AG04449 (cell line): ENCODE measurements at places on chromosomes 5 and 9.

DNA sequence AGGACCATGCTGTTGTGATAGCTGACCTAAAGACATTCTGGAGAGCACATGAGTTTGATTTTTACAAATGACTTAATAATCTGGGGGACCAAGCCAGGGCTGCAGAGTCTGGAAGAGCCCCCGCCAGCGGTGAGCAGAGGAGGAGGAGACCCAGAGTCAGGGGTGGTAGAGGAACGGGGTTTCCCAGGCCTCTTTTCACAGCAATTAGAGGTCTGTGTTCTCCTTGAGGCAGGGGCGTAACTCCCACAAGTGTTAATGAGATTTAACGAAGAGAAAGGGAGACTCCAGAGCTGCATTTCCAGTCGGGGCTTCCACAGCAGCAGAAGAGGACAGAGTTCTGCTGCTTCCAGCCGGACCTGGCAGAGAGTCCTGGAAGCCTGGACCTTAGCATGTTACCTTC, 137.9 kb upstream of the SLC24A2 start:
- no peak for DNase-seq

DNA sequence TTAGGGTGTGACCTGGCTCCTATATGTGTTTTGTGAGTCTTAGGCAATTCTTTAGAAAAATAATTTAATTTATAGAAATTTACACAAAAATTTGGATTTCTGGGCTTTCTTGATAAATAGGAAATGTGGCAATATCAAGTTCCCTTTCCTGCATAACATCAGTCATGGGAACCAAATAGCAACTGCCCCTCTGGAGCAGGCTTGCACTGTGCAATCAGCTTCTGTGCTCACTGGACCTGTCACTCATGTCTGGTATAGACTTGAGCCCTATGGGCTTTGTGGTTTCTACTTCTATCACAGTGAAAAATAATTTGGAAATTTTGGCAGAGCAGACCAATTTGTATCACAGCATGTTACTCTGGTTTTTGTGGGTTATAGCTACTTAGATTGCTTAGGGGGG, 131.7 kb downstream of the ADGRV1 start:
- DNase-seq = no peak

DNA sequence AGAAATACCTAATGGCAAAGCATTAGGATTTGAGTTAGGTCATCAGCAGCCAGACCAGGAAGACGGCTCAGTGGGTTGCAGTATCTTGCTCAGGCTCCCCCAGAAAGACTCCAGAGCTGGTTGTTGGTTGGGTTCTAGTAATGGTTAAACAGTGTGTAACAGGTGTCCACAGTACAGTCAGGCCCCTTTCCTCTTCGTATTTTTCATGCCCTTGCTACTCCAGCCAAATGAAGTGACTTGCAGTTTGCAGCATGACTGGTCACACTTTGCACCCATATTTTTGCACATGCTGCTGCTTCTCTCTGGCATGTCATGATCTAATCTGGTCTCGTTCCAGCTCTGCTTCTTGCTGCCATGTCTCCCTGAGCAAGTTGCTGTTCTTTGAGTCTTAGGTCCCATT, 60.6 kb upstream of the TRPC7 start:
- DNase-seq = no peak

- no peak for DNase-seq
These were observed 168.3 kb downstream of the PIK3R1 start for GRCh38 chr5:68383888-68384310.

GRCh38 chr9:87118594-87118993, 171.3 kb upstream of the GAS1 start:
- no peak for DNase-seq

DNA sequence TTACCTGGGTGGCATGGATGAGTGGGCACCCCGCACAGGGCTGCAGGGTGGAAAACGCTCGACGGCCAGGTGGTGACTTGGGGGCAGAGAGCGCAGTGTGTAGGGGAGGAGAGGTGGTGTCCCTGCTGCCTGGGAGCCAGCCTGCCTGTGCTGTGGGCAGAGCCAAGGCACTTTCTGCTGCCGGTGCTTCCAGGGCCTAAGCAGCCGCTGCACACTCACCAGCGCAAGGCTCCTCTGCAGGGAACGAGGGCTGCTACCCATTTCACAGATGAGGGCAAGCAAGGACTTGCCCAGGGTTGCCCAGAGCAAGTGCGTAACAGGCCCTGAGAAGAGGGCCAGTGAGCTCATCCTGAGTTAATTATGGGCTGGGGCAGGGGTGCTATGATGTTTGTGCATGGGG, 62.5 kb downstream of the CRB2 start:
- DNase-seq = no peak

DNA sequence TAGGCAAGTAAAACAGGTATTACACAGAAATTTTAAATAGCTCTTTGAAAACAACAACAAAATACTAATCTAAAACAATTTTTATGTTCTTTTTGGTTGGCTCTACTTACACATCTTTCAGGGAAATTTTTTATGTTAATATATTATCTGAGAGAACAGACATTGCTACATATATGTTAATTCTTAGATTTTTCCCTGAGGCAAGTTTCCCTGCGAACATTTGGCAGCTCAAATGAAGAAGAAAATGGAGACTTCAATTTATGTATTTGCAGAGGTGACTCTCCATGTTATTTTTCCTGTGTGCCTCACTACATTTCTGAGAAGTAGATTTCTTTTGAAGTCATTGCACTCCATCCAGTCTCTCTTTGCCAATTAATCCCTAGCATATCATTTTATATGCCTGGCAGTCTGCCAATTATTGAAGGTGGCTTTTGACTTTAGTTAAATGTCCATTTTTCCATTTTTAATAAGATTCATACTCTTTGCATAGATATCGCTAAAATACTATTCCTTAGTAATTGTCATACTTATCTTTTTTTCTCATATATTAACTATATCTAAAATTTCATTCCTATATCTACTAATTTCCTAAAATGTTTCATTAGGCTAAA, 908.2 kb upstream of the CDH10 start:
- DNase-seq = no peak

DNA sequence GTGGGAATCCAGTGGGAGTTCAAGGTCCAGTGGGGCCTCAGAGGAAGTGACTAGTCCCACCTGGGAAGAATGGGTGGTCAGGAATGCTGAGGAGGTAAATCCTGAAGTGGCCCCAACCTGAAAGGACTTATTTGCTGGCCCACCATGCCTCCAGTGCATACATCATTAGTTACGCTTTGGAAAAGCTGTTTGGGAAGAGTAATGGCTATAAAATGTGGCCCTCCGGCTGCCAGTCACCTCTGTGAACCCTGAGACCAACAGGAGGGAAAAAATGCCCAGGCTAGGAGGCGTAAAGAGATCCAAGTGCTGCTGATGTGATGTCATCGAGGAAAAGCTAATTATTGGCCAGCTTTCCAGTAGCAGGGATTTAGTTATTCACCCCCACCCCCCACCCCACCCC, 2.7 kb upstream of the SLC26A2 start:
- DNase-seq = no peak

DNA sequence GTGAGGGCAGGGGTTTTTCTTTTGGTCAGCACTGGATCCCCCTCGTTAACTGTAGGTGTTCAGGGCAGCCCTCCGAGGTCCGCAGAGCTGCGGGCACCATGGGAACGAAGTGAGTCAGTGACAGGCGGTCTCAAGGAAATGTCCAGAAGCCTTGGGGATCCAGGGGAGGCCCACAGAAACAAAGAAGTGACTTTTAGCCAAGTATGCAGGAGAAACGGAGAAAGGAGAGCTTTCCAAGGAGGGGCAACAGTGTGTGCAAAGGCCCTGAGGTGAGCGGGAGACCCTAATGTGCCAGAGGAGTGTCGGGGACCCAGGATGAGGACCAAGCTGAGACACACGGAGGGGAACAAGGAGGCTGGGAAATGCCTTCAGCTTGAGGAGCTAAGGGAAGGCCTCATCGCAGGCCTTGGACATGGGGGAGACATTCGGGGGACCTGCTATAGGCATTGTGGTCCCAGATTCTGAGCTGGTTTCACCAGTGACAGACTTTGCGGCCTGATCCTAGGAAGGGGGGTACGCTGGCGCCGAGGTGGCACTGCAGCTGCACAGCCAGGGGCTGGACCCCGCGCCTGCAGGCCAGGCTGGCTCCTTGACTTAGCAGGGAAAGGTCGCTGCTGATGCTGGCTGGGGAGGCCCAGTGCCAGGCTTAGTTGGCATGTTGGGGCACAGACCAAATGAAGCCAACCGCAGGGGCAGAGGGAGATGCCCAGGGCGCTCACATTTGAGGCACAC, 3.3 kb downstream of the LTC4S start:
- DNase-seq = no peak

DNA sequence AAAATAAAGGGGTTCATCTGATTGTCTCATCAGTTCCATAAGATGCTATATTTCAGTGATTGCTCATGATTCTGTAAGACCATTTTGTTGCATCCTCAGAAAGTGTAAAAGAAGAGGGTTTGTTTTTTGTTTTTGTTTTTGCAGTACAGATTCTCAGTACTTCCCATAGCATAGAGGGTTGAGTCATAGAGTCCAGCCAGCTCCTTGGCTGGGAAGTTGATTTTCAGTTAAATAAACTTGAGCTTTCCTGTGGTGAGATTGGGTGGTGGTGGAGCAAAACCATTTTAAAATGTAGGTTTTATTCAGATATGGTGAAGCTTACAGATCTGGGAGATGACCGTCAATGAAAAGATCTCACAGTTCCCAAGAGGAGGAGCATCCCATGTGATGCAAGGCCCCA, 48.2 kb downstream of the DAPK1 start:
- DNase-seq = no peak

GRCh38 chr9:18124760-18125159, 349.2 kb upstream of the ADAMTSL1 start:
- peak; percentile 10 for DNase-seq

DNA sequence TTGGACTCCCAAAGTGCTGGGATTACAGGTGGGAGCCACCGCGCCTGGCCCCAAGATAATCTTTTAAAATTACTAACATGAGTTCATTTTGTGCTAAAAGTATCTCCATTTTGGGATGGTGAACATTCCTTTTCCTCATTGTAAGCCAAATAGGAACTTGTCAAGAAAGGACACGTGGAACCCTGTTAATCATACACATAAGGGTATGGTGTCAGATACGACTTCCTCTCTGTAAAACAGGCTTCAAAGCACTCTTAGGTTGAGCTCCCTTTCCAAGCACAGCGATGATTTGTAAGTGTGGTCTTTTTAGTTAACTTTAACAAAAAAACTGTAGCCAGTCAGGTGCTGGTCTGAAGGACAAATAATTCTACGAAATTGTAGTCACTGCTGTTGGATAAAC, 132.7 kb downstream of the UNC13B start:
- no peak for DNase-seq

GRCh38 chr5:171427318-171428167, 8.1 kb downstream of the FGF18 start:
- no peak for DNase-seq

- no peak for DNase-seq
These were observed 82.3 kb downstream of the NUDT12 start for GRCh38 chr5:103480246-103480645.

- DNase-seq = peak; percentile 24
These were observed 216.9 kb downstream of the GABBR2 start for GRCh38 chr9:98491828-98492227.

DNA sequence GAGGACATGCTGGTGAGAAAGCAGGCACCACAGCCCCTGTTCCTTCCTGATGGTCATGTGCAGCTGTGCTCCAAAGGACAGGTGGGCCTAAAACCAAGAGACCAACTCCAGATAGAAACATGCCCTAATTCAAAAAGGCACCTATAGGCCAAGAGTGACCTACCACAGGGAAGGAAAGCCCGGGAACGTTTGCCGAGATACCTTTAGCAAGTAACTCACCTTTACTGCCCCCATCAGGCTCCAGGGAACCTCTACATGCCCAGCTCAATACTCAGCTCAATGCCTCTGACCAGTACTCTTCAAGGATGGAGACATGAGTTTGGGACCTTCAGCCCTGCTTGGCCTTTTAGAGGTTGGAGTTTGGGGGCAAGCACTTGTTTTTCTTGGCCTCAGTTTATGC, 172.8 kb upstream of the FSTL4 start:
- no peak for DNase-seq

DNA sequence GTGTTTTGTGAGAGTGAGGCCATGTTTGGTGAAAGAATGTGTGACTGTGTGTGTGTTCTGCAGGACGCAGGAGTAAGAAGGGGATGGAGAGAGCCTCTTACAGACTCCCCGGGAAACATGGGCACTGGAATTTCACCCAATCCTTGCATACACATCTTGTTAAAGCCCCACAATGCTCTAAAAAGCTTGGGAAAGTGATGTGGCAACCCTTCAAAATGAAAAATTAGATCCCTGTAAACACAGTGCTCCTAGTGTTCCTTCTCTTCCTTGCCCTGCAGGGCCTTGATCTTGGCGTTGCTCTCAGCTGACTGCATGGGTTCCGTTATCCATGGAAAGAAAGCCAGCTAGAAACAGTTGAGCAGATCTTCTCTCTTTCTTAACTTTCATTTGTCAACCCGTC, 701.7 kb downstream of the SEMA5A start:
- DNase-seq = no peak

DNA sequence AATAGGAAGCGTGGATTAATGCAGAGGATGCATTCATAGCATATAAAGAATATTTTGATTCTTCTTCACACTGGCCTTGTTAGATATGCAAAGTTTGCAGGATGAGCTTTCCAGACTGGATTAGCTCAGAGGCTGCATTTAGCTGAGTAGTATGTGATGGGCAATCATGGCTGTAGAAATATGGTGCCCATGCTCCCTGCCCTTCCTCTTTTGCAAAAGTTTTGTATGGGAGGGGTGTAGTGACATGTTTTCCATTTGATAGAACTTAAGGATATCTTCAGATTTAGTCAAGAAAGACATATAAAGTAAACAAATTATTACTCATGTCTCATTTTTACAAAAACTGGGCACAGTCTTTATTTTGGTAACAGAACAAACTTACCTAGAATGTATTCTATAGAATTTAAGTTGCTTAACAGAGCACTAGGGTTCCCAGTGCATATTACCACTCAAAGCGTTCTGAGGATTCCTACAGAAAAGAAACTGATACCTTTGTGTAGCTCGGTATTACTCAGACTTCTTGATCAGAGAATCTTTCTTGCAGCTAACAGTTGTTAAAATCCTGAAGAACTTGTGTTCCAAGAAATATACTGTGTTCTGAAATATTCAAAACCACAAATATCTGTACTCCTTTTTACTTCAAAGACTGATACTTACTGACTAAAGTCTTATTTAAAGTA, 9.8 kb downstream of the GTF3C4 start:
- no peak for DNase-seq

- no peak for DNase-seq
These were observed 103.9 kb downstream of the SPOCK1 start for GRCh38 chr5:137395011-137395755.

DNA sequence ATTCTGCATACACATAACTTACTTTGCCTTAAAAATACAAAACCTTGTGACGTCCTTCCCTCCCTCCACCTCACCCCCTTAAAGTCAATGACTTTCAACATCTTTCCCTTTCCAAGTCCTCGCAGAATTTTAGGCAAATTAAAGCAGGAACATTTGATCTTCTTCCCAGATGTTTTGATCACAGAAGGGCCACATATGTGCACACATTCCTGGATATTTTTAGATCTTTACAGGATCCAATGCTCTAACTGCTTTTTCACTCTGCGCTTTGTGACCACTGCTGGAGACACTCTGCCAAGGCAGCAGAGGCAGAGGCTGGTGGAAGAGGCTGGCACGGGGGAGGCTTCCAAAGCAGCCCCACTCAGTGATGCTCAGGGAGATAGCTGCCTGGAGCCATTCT, 130.7 kb downstream of the SEC61B start:
- DNase-seq = no peak
